T-helper 22 cell (primary cell): ENCODE measurements at places on chromosomes 16 and 17.

GRCh38 chr17:15409721-15410250 is 57.6 kb downstream of the CDRT4 start:
- no peak for DNase-seq

DNA sequence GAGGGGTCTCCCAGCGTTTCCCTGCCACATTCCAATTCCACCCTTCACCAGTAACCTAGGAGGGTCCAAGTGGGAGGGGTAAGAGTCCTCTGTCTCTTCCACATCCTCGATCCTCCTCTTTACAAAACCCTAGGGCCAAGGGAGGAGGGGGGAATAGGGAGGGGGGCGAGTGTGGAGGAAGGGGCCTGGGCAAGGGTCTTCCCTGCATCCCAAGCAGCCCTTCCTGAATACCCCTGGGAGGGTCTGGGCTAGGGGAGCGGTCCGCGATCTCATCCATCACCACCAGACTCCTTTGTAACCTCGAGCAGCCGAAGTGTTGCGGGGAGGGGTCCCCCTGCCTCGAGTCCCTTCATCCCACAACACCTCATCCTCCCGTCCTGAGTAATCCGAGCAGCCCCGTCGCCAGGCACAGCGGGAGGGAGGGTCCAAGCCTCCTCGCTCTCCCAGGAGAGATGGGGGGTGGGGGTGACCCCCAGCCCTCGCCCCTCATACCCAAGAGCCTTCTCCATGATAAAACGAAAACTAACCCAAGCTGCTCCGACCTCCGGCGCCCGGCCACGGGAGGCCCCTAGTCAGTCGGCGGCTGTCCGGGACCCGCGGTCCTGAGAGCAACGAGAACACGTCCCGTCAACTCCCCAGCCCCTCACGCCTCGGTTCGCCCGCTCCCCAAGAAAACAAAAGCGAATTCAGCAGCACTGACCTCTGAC is 502 bp downstream of the SMPD3 start:
- DNase-seq, result no peak

GRCh38 chr17:35891269-35891668 is 11.1 kb upstream of the CCL5 start:
- no peak for DNase-seq

DNA sequence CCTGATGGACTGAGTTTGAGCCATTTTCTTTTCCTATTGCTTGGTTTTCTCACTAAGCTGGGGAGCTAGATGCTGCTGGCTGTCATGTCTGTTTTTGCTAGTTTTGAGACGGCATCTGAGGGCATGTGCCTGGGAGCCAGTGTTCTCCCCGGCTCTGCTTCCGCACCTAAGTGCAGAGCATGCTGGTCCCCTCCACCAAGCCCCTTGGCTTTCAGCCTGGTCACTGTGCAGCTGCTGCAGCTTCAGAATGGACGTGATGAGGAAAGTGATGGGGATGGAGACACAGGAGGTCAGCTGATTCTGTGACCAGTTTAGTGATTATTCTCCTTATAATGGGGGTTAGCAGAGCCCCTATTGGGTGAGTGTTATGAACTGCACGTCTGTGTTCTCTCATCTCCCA is 28.5 kb downstream of the DNAH17 start:
- no peak for DNase-seq

DNA sequence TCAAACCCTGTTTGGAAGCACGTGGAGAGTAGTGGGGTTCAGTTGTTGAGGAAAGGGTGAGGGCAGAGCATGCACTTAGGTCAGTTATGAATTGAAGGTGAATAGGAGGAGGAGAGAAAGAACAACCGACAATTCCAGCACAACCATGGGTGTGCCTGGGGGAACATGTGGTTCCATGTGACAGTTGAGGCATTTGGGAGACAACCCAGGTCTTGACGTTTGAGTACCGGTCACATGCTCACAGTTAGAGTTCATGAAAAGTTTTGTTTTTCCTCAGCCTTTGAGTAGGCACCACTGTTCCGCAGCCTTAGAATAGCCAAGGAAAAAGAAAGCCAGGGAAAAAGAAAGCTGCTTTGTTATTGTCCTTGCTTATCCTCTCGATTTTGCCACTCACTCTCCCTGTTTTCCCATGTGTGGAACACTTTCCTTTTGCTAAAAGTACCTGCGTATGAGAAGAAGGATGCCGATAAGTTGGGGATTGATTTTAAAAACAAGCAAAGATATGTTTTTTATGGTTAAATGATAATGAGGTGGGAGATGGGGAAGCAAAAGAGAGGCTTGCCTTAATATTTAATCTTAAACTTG is 25.6 kb upstream of the ABCC11 start:
- no peak for DNase-seq

DNA sequence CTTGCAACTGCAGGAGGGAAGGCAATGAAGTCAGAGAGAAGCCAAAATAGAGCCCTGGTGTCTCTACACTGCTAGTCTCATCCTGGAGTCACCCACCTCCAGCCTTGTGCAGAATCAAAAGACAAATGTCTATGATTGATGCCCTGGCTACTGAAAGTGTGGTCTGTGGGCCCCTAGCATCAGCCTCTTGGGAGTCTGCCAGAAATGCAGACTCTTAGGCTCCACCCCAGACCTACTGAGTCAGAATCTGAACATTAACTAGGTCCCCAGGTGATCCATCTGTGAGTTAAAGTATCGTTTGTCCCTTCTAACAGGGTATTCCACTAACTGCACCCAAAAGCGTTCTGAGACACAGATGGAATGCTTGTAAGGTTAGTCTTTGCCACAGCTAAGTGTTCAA is 21.2 kb downstream of the EARS2 start:
- DNase-seq, result no peak

DNA sequence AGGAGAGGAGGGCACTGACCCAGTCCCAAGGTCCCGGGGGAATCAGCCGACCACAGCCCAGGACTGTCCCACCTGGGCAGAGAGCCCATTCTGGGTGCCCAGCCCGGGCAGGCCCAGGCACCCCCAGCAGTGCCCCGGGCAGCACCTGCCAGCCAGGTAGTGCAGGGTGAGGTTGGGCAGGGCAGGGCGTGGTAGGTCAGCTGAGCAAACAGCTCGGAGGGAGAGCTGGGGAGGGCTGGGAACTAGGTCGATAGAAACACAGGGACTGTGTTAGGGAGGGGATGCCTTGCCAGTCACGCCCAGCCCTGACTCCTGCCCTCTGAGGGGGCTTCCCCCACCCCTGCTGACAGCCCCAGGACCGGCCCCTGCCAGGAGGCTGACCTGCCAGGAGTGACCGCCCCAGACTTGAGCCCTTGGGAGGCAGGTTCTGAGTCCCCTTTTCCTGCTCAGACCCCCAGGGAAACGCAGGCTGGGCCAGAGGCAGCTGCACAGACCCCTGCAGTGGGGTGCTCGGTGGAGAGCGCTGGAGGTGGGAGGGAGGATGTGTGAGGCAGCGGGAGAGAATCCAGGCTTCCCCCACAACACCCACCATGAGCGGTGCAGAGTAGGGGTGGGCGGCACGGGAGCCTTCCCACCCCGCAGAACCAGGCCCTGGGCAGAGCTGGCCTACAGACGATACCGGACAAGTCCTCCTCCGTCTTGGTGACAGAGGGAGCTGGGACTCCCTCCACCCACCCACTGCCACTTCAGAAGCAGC is 4.7 kb downstream of the HS3ST6 start:
- no peak for DNase-seq

- DNase-seq, result no peak
Measured at GRCh38 chr16:17404941-17405689, 65.6 kb downstream of the XYLT1 start.

DNA sequence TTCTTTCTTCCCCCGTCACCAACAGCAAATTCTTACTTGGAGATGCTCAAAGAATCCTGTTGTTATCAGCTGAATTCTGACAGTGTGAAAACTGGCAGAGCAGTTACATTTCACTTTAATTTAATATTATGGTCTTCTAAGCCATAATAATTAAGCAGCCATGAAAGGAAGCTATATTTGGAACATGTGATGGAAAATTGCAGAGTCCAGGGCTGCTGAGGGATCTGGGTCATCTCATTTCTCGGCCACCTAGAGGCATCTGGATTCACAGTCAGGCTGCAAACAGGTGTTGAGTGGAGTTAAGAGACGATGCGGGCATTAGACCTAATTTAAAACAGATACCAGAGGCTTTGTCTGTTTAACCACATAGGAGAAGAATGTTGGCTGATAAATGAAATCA is 38.4 kb downstream of the CHD9NB start:
- DNase-seq, result no peak
